Endothelial cell of umbilical vein (primary cell): ENCODE measurements at places on chromosomes 7 and 10. TPM values are rescaled to one million over a fixed set of nuclear protein-coding genes. Genes with fewer than 3 reads are reported as not detected.

The AUTS2 gene
- total RNA-seq, result 8.0 and 11.3 TPM in 2 replicates

The CPA5 gene
- not detected in 2 replicates for total RNA-seq

The UCMA gene
- total RNA-seq, result not detected in 2 replicates

The EDRF1 gene
- 24.7 and 27.8 TPM in 2 replicates for total RNA-seq

The CTAGE6 gene
- total RNA-seq, result 0.40 TPM in 1 of 2 replicates, not detected in the other

The LIPF gene
- total RNA-seq, result not detected in 2 replicates

The RELN gene
- 0.15 and 1.4 TPM in 2 replicates for total RNA-seq

The MYOF gene
- 342 and 379 TPM in 2 replicates for total RNA-seq

The ERVW-1 gene
- total RNA-seq, result not detected in 2 replicates
